ENCODE measurements at places on chromosomes 3 and 15.

- peaks cover 37% of the 10 kb centered on the region for H3K4me1 ChIP-seq
- H3K36me3 ChIP-seq = peaks cover 73% of the 10 kb centered on the region
- DNase-seq = peak; percentile 25
- H3K4me3 ChIP-seq = peak overlapping the region; percentile 19
- no peaks in the 10 kb centered on the region for H3K27me3 ChIP-seq
Measured at GRCh38 chr3:70982700-70983140, 600.8 kb downstream of the FOXP1 start.

DNA sequence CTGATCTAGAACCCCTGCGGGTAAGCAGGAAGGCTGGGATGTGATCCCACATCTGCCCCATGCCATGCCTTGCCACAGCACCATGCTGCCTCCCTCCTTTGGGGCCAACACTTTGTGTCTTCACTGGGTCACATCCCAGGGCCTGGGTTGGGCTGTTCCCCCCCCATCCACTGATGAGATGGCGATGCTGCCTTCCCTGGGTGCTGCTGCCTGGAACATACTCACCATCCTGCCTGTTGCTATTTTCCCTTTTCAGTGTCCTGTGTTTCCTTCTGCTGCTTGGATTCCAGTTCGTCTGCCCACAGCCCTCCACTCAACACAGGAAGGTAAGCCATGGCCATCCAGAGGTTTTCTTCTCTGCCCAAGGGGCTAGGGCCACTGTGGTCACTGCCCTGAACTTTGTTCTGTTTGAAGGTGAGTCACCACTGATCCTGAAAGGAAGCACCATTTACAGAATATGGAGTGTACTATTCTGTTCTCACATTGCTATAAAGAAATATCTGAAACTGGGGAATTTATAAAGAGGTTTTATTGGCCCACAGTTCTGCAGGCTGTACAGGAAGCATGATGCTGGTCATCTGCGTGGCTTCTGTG lies 39.4 kb downstream of the THSD4 start:
- H3K27ac ChIP-seq = no peak overlapping the region
- H3K27me3 ChIP-seq = peaks cover 2% of the 10 kb centered on the region
- no peaks in the 10 kb centered on the region for H3K4me1 ChIP-seq
- DNase-seq = no peak

DNA sequence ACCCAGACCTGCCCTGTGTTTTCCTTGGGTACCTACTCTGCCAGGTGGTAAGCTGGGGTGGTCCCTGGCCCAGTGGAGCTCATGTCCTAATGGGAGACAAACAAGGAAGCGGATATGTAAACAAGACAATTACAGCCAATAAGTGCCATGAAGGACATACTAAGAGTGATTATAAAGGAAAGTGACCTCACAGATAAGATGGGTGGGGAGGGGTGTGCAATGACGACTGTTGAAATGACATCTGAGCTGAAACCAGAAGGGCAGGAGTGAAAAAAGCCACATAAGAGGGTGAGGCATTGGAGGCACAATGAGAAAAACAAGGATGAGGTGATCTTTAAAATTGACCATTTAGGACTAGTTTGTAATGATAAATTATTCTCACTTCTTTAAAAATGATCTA lies 336.2 kb upstream of the IL12A start:
- H3K4me1 ChIP-seq = no peaks in the 10 kb centered on the region
- H3K27me3 ChIP-seq = no peaks in the 10 kb centered on the region
- no peak overlapping the region for H3K4me3 ChIP-seq
- no peak for DNase-seq
- no peak overlapping the region for H3K27ac ChIP-seq

DNA sequence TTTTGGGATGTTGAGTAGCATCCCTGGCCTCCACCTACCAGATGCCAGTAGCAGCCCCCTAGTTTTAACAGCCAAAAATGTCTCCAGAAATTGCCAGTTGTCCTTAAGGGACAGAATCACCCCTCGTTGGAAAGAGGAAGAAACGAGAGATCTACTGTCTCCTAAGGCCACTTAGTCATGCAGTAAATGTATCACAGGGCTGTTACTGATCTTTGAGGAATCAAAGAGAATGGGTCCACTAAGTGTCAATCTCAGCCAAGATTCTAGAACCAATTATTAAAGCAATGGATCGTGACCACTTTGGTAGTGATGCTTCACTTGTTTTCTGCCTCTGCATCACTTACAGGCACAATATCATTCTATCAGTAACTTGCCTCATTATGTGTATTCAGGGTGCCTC lies 26.4 kb downstream of the POLG start:
- H3K4me1 ChIP-seq = peaks cover 9% of the 10 kb centered on the region
- H3K36me3 ChIP-seq = peaks cover 72% of the 10 kb centered on the region
- DNase-seq = no peak
- no peak overlapping the region for H3K4me3 ChIP-seq

- peak overlapping the region; percentile 7 for H3K4me3 ChIP-seq
- no peaks in the 10 kb centered on the region for H3K27me3 ChIP-seq
- peak; percentile 15 for DNase-seq
Measured at GRCh38 chr3:99970198-99970597, 144.1 kb downstream of the FILIP1L start.

DNA sequence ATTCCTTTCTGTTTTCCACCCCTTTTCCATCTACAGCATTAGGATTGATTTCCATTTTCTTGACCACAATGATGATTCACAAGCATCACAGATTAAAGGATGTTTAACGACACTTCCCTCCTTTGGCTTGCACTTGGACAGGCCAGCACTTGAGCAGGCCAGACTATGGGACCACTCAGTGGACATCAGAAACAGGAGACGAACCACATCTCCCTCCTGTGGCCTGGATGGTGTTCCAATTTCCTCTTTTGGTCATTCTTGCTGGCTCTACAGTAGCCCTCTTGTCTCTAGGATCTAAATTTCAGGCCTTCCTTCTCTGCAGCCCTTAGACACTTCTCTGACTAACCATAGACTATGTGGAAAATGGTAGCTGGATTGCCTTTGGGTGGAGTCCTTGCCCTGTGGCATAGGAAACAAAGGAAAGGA lies 78.8 kb upstream of the BOC start:
- no peak overlapping the region for H3K27ac ChIP-seq
- H3K4me3 ChIP-seq = no peak overlapping the region
- no peaks in the 10 kb centered on the region for H3K36me3 ChIP-seq

DNA sequence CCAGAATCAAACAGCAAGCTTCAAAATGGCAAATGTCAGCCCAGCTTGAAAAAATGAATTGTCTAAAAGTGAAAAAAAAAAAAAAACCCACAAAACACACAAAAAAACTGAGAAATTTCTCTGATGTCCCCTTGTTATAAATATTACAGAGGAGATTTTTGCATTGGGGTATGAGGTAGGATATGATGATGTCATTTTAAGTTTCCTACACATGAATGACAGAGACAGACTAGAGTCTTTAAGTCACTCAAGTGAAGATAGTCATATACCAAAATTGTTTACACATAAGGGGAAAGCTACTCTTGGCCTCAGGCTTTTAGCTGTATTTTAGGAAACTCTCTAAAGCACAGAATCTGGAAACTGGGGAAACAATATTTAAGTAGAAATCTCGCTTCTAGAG lies 32.9 kb downstream of the TIMP4 start:
- peaks cover 40% of the 10 kb centered on the region for H3K27me3 ChIP-seq
- H3K36me3 ChIP-seq = no peaks in the 10 kb centered on the region
- no peak overlapping the region for H3K27ac ChIP-seq
- no peak overlapping the region for H3K4me3 ChIP-seq
- DNase-seq = no peak
- H3K4me1 ChIP-seq = peaks cover 2% of the 10 kb centered on the region

- no peak overlapping the region for H3K4me3 ChIP-seq
- no peak overlapping the region for H3K27ac ChIP-seq
- DNase-seq = peak; percentile 20
- H3K27me3 ChIP-seq = peaks cover 16% of the 10 kb centered on the region
- no peaks in the 10 kb centered on the region for H3K36me3 ChIP-seq
- peaks cover 2% of the 10 kb centered on the region for H3K4me1 ChIP-seq
Measured at GRCh38 chr15:51649659-51650521, 27.3 kb upstream of the DMXL2 start.

DNA sequence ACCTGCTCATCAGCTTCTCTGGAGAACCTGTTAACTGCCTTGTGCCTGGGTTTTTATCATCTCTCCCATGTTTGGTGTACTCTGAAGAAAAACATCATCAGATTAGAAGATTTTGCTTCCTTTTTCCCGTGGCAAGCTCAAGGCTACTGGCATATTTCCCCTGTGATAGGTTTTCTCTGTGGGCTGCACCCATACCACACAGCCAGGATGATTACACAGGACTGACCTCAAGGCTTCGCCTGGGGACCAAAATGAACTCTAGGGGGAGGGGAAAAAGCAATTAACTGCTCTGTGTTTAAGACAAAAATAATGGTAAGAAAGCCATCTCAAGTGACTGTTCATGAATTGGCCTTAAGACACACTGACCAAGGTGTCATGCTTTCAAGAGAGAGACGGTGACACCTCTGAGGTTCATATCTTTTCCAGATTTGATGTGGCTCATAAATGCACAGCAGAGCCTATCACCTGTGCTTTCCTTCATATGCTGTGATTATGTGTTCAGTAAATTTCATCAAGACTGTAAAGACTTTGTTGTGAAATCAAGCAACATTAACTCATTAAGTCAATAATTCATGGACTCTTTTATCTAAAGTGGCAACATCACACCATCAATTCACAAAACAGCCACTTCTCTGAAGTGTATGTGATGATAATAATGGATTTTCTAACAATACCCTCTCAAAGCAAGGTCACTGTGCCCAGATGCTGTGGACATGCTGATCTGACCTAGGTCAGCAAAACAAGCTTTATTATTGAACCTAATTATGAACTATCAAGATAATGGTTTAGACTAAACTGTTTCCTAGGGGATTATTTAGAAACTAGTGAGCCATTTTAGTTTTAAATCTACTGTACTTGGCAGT lies 427.9 kb downstream of the WDR72 start:
- H3K4me3 ChIP-seq = no peak overlapping the region
- H3K27ac ChIP-seq = no peak overlapping the region
- no peaks in the 10 kb centered on the region for H3K27me3 ChIP-seq

GRCh38 chr3:186383026-186383993 lies 21.3 kb upstream of the DGKG start:
- DNase-seq = no peak
- H3K4me3 ChIP-seq = no peak overlapping the region
- H3K27ac ChIP-seq = no peak overlapping the region

DNA sequence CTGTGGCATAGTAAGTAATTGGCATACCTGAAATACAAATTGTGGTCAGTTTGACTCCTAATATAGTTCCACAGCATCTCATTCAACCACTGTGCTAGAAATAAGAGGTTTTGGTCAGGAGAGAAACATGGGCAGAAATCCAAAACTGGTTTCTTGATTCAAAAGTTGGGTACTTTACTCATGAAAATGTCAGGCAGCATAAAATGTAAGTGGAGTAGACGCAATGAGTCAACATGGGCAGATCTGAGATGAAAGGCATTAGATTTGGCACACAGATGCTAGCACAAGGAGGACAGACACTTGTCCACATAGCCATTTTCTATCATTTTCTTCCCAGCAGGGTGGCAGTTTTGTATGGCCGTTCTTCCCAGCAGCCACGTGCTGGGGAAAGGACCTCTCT lies 255.8 kb upstream of the CDIN1 start:
- H3K4me1 ChIP-seq = no peaks in the 10 kb centered on the region
- H3K27me3 ChIP-seq = no peaks in the 10 kb centered on the region
- H3K4me3 ChIP-seq = no peak overlapping the region
- H3K36me3 ChIP-seq = no peaks in the 10 kb centered on the region

- H3K4me1 ChIP-seq = peaks cover 46% of the 10 kb centered on the region
- H3K4me3 ChIP-seq = peak overlapping the region; percentile 97
- H3K27me3 ChIP-seq = no peaks in the 10 kb centered on the region
Measured at GRCh38 chr3:156553705-156554356, 1.1 kb downstream of the SSR3 start.

DNA sequence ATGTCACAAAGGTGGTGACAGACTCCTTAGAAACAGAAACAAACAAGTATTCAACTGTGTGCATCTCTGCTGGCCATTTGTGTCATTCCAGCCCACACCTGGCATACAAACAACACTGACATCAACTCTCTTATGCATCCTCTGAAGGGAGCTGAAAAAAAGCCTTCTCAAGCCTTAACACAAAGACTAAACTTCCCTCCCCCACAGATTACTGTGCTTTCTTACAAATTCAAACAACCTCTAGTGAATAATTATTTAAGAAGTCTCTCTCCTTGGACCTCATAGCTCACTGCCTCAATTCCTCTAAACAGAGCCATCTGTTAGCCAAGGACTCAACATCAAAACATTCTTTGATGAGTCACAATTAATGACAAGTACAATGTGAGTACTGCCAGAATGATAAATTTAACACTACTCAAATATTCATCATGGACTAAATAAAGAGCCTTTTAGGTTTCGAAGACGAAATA lies 132.1 kb downstream of the WDR76 start:
- DNase-seq = no peak
- H3K4me3 ChIP-seq = no peak overlapping the region
- no peak overlapping the region for H3K27ac ChIP-seq

DNA sequence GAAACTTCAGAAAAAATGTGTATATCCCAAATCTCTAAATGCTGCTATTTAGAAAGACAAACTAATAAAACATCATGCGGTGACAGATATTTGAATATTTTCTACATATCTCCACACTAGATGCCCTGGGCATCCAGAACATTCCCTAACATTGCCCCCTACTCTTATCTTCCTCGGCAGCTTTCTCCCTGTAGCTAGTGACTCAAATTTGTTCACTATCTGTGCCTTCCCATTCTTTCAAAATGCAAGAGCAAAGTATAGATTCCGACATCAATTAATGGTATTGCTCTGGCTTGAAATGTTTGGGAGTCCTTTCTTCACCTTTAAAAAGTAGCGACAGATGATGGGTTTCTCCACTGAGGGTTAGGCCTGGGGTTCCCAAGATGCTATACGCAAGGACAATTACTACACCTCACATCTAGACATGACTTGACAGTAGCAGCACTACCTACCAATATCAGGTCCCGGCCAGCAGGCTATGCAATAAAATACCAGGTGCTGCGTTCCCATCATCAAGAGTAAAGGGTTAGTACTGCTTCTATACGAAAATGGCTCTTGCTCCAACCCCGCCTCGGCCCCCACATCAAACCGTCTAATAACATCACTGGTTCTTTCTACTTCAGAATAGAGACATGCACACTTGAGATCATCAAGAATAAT lies 631 bp downstream of the UBR1 start:
- peak overlapping the region; percentile 96 for H3K27ac ChIP-seq
- H3K4me3 ChIP-seq = peak overlapping the region; percentile 93
- peaks cover 44% of the 10 kb centered on the region for H3K4me1 ChIP-seq

- no peaks in the 10 kb centered on the region for H3K27me3 ChIP-seq
- no peak overlapping the region for H3K27ac ChIP-seq
- H3K4me1 ChIP-seq = peaks cover 2% of the 10 kb centered on the region
Measured at GRCh38 chr15:38042211-38042610, 107.8 kb downstream of the TMCO5A start.

- H3K36me3 ChIP-seq = no peaks in the 10 kb centered on the region
- no peak for DNase-seq
- H3K27ac ChIP-seq = no peak overlapping the region
- H3K4me1 ChIP-seq = peaks cover 2% of the 10 kb centered on the region
Measured at GRCh38 chr3:34248352-34248751, 449.9 kb downstream of the PDCD6IP start.

DNA sequence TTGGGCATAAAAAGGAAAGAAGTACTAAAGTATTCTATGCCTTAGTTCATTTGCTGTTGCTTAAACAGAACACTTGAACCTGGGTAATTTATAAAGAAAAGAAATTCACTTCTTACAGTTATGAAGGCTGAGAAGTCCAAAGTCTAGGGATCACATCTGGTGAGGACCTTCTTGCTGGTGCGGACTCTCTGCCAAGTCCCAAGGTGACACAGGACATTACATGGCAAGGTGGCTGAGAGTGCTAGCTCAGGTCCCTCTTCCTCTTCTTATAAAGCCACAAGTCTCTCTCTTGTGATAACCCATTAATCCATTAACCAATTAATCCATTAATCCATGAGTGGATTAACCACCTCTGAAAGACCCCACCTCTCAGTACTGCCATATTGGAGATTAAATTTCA lies 3.1 kb upstream of the ZBTB38 start:
- H3K27ac ChIP-seq = no peak overlapping the region
- DNase-seq = no peak
- H3K4me3 ChIP-seq = no peak overlapping the region
- peaks cover 18% of the 10 kb centered on the region for H3K4me1 ChIP-seq
